ENCODE measurements at places on chromosomes 6 and 20.

DNA sequence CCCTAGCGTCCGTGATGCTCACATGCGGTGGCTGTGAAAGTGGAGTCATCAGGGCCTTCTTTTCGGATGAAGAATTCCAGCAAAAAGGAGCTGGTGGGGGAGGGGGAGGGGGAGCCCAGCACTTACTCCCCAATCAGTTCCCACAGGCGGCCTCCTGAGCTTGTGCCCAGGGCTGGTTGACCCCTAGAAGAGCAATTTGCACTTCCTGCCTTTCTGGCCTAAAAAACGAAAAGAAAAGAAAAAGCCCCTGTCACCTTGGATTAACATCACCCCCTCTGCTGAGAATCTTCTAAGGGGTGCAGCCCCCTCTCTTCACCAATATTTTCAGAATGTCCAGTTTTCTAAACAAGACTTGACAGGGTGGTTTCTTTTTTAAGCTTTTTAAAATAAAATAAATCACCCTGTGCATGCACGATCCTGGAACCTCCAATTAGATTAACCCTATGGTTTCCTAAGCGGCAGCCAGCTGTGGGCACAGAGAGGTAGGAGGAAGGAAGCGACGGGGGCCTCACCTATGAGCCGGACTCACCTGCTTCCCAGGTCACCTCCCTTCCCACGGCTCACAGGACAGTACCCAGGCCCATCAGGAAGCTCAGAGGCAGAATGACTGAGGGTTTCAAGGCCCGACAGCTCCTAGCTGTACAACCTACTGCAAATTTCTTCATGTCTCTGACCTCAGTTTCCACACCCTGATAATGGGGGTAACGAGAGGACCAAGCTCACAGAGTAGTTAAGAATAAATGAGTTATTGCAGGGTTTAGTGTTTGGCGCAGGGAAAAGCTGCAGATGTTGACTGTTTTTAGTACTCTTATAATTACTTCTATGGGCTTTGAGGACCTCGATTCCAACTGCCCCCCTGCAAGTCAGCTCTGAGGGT, 10.5 kb upstream of the TGM2 start:
- DNase-seq = no peak

DNA sequence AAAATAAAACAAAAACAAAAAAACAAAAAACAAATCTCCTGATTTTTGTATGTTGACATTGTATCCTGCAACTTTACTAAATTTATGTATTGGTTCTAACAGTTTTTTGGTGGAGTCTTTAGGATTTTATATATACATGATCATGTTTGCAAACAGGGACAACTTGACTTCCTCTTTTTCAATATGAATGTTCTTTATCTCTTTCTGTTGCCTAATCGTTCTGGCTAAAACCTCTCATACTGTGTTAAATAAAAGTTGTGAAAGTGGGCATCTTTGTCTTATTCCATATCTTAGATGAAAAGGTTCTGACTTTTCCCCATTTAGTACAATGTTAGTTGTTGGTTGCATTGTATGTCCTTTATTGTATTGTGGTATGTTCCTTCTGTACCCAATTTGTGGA, 261.7 kb upstream of the NOX3 start:
- DNase-seq = peak; percentile 76

DNA sequence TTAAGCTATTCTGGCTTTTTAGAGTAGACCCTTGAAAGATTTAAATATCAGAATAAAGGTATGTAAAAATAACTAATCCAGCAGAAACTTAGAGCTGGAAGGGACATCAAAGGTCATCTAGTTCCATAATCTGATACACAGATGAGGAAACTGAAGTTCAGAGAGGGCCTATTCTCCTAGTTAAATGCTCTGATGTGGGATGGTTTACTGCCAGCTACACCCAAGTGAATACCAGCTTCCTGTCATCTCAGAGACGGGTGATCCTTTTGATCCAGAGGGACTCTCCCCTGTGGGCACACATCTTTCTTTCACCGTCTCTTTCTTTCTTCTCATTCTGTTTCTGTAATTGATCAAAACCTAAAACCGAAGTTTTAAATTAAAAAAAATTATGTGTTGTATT, 94.1 kb downstream of the MAN1A1 start:
- no peak for DNase-seq

DNA sequence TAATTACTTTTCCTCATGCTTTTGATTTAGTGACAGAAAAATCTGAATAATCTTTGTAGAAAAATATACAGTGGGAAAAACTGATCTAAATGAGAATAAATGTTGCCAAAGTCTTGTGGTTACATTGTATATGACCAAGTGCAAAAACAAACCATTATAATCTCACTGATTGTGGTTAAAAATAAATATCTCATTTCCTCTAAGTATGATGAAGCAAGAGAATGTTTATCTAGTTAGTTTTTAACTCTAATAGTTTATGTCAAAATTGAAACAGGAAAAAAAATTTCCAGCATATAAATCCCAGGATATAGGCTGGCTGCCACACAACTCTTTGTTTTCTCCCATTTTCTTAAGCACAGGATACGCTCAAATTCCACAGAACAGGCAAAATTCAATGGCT, 392.7 kb upstream of the ID4 start:
- no peak for DNase-seq

- DNase-seq = no peak
These were observed 68.7 kb downstream of the COL19A1 start for GRCh38 chr6:69935079-69935478.

DNA sequence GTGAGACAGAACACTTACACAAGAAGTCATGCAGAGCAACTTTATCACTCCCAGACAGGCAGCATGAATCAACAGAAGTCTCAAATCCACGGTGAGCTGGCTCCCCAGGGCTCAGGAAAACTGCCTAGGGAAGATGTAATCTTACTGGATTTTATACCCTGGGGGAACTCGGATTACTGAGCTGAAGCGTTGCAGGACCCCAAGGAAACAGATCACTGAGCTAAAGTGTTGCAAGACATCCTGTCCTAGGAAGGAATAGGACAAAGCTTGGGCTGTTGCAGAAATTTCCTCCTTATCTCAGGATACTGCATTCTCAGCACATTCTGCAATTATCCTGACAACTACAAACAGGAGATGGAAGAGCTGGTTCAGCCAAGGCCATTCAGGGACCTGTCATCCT, 224.8 kb downstream of the TFAP2A start:
- no peak for DNase-seq

GRCh38 chr20:35768731-35769664, 2.8 kb upstream of the PHF20 start:
- DNase-seq = peak; percentile 37

DNA sequence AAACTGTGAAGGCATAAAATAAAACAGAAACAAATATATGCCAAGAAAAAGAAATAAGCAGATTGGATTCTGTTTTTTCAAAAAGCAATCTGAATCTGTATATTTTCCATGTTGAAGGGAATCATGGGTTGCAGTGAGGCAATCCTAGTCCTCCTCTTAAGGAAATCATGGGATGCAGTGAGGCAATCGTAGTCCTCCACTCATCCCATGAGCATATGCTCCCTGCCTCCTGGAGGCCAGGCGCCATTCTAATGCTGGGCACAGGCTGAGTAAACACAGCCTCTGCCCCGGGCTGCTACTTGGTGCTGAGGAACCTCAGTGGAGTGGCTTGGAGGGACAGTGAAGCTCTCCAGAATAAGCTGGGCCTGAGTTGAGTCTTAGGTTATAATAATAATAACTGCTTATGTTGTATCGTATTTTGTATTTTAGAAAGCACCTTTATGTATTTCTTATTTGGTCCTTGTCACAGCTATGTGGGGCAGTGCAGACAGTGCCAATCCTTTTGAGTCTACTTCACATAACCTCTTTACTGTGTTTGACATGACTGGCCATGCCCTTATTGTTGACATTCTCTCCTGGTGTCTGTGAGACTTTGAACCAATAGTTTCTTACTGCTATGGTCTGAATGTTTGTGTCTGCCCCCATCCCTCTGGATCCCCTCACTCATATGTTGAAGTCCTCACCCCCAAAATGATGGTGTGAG, 56.6 kb upstream of the CITED2 start:
- DNase-seq = no peak

- DNase-seq = no peak
These were observed 756 bp downstream of the MOXD1 start for GRCh38 chr6:132400555-132400882.

DNA sequence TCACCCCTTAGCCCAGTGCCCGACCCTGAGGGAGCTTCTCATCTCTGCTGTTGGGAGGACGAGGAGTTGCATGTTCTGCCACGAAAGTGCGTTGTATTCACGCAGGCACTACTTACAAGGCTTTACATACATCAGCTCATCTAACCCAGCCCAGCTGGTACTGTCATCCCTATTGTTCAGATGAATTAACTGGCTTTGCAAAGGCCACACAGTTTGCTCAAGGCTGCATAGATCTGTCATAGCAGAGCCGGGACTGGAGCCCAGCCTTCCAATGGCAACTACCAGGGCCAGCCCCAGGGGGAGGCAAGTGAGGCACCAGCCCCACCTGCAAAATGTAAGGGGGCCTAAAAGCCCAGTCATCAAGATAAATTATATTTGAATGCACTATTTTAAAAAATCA, 257.6 kb downstream of the NFATC2 start:
- DNase-seq = no peak

DNA sequence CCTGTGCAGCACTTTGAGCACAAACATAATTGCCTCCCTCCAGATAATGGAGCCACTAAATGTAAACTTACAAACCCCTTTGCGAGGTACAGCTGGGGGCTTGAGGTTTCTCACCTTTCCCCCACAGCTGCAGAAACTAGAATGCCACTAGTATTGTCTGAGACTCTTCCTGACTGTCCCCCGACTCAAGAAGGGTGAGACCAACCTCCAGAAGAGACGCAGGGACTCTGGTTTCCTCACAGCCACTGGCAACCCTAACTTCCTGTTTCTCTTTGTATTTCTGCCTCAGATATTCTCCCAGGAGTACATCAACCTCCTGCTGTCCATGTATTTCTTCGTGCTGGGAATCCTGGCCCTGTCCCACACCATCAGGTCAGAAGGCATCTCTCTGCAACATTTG, 23.6 kb downstream of the HM13 start:
- DNase-seq = peak; percentile 52

DNA sequence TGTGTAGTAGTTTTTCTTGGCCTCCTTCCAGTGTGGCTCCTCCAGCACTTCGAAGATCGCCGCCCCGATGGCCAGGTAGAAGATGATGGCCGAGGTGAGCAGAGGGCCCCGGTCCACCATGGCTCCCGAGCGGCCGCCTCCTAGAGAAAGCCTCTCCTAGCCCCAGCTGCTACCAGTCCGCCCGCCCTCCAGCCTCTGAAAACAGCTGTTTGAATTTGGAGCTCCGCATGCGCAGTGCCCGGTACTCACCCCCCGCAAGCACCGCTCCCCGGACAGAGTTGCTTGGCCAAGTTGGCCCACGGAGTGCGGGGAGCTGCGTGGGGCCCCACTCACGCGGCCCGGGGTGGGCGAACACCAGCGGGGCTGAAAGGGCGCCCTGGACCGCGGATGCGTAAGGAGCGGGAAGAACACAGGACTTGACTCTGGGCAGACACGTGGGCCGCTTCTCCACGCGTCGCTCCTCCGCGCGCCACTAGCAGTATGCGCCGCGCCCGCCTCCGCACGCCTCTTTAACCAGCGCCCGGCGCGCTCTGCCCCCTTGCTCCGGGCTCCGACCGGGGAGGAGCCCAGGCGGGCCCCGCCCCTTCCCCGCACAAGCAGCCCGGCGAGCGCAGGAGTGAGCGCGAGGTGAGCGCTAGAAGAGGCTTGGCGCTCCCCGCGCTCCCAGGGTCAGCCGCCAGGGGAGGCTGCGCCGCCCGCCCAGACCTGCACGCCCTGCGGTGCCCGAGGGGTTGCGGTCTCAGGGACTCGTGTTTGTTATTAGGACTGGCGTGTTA, at the start of gene KCNK5:
KCNK5 (minus strand) TSS at position 484 of the 776 bp plus-strand sequence; CDS start at position 120, 364 bp downstream.
- peak; percentile 84 for DNase-seq

DNA sequence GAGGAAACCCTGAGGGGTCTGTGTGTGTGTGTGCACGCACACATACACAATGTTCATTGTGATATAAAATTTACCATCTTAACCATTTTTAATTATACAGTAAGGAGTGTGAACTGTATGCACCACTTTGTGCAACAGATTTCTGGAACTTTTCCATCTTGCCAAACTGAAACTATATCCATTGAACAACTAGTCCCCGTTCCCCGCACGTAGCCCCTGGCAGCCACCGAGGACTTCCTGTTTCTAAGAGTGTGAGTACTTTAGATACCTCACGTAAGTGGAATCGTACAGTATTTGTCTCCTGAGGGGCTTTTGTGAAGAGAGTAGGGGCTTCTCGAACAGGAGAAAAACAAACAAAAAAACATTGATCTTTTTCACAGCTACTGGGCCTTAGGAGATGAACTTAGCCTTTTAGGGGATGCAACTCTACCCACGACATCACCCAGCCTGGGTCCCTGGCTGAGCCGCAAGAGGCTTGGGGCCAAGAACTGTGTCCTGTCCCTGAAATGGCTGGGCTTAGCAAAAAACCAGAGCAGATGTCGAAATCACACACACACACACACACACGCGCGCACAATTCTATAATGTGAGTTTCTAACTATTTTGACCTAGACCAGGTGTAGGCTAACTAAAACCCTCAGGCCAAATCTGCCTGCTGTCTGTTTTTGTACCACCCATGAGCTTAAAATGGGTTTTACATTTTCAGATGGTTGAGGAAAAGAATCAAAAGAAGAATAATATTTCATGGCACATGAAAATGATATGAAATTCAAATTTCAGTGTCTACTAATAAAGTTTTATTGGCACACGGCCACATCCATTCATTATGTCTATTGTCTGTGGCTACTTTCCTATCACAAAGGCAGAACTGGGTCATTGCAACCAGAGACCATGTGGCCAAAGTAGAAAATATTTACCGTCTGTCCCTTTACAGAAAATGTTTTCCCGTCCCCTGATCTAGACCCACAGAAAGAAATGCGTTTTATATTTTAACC, 144.2 kb downstream of the EYA2 start:
- DNase-seq = no peak

DNA sequence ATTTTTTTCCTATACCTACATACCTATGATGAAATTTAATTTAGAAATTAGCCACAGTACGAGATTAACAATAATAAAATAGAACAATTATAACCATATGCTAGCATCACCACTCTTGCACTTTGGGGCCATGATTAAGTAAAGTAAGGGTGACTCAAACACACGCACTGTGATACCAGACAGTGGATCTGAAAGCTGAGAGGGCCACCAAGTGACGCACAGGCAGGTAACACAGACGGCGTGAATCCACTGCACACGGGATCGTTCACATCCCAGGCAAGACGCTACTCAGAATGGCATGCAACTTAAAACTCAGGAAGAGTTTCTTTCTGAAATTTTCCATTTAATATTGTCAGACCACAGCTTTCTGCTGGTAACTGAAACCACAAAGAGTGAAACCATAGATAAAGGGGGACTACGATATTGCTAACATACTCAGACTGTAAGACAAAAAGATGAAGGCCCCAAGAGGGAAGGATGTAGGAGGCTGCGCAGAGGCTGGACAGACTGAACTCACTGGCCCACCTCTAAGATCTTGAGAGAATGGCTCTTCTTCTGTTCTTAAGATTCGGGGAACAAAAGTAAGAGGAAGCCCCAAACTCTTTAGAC, 17.9 kb downstream of the RRBP1 start:
- no peak for DNase-seq

GRCh38 chr20:19823216-19823615, 65.2 kb downstream of the RIN2 start:
- DNase-seq = no peak

GRCh38 chr6:138963119-138963518, 24.9 kb downstream of the REPS1 start:
- DNase-seq = no peak

- DNase-seq = no peak
These were observed 1.6 kb upstream of the PRL start for GRCh38 chr6:22298475-22298890.

Data from Kasumi-1 (cell line).